ENCODE measurements at places on chromosomes 6 and 20.

GRCh38 chr6:138955262-138955661 lies 32.8 kb downstream of the REPS1 start:
- no peak for DNase-seq

- peak; percentile 83 for DNase-seq
Measured at GRCh38 chr6:31079656-31080261, 32.6 kb downstream of the C6orf15 start.

DNA sequence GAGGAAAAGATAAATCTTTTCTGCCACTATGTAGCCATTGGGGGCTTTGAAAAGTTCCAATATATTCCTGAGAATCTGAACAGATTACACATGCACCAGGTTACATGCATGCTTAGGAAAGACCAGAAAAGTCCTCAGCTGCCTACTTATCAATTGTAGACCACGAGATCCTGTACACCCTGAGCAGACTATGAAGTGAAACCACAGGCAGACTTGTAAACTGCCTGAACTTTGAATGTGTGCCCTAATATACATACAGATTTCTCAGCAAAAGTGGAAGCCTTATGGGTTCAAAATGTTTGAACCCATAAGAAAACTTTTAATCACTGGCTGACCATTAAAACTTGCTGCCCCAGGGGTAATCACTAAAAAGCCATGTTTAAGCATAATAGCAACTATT lies 273.5 kb upstream of the RUNX2 start:
- no peak for DNase-seq

- DNase-seq = no peak
Measured at GRCh38 chr6:113377362-113377942, 479.7 kb upstream of the MARCKS start.

DNA sequence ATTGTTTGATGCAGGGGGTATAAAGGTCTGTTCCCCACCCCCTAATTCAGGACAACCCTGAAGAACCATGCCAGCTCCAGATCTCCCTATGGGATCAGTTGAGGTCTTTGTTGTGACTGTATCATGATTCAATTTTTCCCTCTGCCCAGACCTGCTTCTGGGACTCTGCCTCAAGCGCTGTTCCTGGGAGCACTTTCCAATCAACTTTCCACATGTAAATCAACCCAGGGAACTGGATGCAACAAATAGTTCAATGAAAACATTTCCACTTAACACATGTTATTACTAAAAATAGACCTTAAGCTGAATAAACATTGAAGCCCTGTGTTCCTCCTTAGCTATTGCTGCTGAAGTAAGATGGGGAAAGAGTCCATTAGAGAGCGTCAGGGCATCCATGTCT lies 139.5 kb downstream of the C6orf58 start:
- no peak for DNase-seq
